ENCODE measurements at places on chromosomes 6 and 20.

GRCh38 chr6:105072798-105073199, 107.0 kb downstream of the POPDC3 start:
- DNase-seq = no peak

- no peak for DNase-seq
These were observed 19.5 kb downstream of the RNF24 start for GRCh38 chr20:3995749-3996320.

DNA sequence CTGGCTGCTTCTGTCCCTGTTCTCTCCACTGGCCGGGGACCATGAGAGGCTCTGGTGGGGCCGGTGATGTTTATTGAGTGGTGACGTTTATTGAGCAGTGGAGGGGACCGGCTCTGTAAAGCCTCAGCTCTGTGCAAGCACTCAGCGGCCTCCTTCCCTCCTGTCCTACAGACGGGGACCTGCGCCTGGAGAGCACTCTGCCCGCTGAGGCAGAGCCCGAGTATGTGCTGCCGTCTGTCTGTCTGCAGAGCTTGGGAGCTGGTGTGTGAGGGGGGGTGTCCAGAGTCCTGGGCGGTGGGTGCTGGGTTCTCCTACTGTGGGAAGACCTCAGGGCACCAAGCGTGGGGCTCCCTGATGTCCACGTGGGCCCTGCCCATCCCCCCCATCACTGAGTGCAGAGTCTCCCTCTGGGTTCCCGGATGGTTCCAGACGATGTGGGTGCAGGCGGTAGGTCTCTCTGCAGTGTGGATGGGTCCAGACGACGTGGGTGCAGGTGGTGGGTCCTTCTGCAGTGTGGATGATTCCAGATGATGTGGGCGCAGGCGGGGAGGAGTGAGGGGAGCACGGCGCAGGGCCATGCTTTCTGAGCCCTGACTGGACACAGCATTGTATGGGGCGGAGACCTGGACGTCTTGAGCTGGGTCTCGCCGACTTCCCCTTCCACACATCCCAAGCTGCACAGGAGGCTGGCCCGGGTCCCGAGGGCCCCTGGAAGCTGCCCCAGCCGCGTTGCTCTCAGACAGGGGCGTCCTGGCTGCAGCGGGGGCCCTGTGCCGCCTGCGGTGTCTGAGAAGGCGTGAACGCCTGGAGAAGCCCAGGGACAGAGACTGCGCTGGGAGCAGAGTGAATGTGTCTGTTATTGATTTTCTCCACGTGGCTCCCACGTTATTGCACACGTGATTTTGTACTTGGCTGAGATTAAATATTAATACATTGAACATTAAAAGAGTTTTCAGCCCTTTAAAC, 14.9 kb upstream of the BHLHE23 start:
- no peak for DNase-seq

GRCh38 chr6:53793318-53794136, 1.3 kb upstream of the LRRC1 start:
- DNase-seq = peak; percentile 22

DNA sequence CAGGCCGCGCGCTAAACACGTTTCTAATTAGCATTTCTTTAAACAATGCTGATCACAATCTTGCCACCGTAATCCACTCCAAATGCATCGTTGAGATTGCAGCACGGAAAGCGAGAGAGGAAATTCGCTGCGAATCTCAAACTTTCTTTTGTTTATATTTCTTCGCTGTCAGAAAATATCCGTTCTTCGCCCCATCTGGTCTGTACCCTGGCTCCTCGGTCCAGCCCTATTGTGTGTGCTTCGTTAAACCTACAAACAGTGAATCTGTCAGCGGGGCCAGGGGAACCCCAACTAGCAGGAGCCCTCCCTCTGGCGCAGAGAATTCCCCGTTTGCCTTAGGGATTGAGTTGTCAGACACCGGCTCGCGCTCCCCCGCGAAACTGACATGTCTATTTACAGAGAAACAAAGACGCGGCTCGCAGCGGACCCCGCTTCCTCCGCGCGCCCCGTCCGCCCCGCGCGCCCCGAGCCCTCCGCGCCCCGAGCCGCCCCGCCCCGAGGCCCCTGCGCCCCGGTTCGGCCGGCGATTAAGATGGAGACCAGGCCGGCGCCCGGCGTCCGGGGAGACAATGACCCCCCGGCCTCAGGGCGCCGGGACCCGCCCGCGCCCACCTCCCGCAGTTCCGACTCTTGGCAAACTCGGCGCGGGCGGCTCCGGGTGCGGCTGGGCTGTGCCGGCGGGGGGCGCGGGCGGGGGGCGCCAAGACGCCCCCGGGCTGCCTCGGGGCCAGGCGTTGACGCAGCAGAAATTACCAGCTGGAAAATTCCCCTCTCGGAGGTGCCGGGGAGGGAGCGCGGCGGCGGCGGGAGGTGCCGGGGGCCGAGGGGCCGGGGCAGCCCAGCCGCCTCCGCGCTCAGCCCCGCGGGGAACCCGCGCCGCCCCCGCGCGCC, 874 bp downstream of the ZBTB46 start:
- no peak for DNase-seq

GRCh38 chr6:125924169-125924568, 32.4 kb upstream of the HINT3 start:
- DNase-seq = no peak

DNA sequence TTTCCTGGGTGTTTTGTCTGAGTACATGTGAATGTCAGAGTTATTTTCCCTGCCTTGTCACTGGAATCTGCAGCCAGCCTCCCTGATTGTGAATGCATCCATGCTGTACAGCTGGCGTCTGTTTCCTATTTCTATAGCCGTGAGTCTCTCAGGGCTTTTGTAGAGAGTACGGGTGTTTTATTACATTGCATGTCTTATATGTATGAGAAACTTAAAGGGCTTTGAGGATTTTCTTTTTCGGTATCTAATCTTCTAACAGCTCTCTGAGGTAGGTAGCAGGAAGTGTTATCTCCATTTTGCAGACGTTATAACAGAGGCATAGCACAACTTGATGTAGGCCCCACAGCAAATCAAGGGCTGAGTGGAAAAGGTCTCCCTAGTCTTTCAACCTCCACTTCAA, 272.9 kb downstream of the PRL start:
- no peak for DNase-seq

DNA sequence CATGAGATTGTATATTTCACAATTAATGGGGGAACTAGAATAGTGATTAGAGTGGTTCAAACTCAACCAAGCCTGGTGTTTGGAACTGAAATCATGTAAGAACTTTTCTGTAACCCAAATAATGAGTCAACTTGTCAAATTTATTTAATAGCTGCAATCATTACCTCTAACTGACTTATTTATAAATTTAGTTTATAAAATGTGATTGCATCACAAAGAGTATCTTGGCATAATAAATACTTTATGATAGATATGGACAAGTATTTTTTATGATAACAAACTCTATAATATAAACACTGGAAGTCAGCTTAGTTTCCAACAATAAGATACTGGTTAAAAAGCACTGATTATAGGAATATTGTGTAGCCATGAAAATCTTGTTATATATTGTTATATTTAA, 319.1 kb downstream of the RIMS1 start:
- DNase-seq = no peak

- DNase-seq = no peak
These were observed 54.8 kb upstream of the MAP7 start for GRCh38 chr6:136604928-136605510.

GRCh38 chr6:30981942-30982772, 1.4 kb upstream of the MUC21 start:
- no peak for DNase-seq

GRCh38 chr20:22583773-22584521, 425 bp downstream of the FOXA2 start:
- DNase-seq = no peak

GRCh38 chr20:64244870-64245603, 10.5 kb upstream of the PCMTD2 start:
- no peak for DNase-seq

- DNase-seq = no peak
These were observed 95.5 kb upstream of the VGLL2 start for GRCh38 chr6:117169781-117170281.

- no peak for DNase-seq
These were observed 75.2 kb downstream of the SLC16A10 start for GRCh38 chr6:111162504-111162903.

DNA sequence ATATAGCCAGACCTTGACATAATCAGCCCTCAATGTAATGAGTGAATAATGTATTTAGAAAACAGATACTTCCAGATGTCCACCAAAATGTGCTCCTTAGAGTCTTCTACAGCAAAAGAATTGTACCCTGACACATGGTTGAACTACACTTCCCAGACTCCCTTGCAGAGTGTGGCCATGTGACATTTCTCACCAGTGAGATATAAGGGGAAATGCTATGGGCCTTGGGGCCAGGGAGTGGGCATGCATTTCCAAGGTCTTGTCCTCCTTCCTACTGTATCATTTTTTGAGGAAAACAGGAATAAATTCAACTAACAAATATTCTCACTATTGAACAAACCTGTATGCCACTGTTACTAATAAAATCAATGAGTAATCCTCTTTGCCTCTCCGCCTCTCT, 211.4 kb upstream of the SMLR1 start:
- DNase-seq = no peak

DNA sequence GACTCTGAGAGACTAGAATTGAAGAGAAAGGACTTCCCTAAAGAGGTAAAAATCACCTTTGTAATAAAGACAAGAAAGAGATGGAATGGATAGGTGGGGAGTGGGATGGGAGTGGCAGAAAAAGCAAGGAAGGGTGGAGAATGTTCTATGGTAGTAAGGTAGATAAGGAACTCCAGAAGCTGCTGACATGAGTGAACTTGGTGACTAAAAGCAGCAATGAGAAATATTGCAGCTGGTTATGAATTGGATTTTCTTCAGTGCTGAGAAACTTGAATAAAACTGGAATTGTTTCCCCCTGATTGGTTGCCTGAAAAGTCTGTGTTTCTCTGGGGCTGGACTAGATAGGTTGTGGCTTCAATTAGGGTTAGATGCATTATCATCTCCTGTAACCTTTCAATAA, 15.7 kb upstream of the DTNBP1 start:
- DNase-seq = no peak

- no peak for DNase-seq
These were observed at the start of gene SLC23A2 for GRCh38 chr20:5001174-5002076. Gene SLC23A2, minus strand, starts transcription at chr20:5001510. Its CDS starts 68,948 bp downstream, at chr20:4932562.

- no peak for DNase-seq
These were observed 144.6 kb downstream of the LRFN2 start for GRCh38 chr6:40442591-40442990.

- no peak for DNase-seq
These were observed 590.9 kb upstream of the NRSN1 start for GRCh38 chr6:23535101-23535500.

- no peak for DNase-seq
These were observed 1.3 kb upstream of the UNC5CL start for GRCh38 chr6:41040101-41040939.

GRCh38 chr6:162750776-162751175, 23.0 kb downstream of the PACRG start:
- DNase-seq = no peak

GRCh38 chr6:165506657-165507056, 156.4 kb downstream of the PDE10A start:
- no peak for DNase-seq

DNA sequence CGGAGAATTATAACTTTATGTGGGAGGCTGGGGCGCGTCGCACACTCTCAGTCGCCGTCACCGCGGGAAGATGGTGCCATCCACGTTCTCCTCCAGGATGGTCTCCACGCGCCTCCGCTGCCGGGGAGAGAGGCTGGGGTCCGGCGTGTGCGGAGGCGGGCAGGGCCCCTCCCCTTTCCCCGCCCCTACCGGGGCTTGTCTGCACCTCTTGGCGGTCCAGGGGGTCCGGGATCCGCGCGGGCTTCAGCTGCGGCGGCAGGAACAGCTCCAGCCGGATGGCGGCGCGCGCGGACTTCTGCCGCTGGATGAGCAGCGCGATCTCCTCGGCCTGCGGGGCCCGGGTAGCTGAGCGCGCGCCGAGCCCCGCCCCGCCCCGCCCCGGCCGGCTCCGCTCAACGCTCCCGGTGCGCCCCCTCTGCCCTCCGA, 807 bp downstream of the LKAAEAR1 start:
- no peak for DNase-seq

- DNase-seq = no peak
These were observed 362.2 kb downstream of the C6orf118 start for GRCh38 chr6:164947164-164947563.

DNA sequence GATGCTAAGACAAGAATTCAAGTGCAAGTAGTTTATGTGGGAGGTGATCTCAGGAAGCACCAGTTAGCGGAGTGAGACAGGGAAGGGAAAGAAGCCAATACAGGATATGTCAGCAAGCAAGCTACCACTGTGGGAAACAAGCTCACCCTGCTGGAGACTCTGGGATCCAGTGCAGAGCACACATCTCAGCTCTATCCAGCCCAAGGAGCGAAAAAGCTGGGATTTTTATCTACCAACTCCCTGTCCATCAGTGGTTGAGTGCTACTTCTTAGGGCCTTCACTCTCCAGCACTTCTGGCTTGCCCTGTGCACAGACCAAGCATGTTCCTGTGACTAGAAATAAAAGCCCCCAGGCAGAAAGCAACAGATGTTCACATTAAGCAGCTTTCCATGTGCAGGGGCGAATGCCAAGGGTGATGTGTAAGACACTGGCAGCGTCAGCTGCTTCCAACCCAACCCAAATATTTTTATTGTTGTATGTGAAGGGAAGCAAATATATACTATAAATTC, 10.8 kb upstream of the RNF24 start:
- peak; percentile 79 for DNase-seq

DNA sequence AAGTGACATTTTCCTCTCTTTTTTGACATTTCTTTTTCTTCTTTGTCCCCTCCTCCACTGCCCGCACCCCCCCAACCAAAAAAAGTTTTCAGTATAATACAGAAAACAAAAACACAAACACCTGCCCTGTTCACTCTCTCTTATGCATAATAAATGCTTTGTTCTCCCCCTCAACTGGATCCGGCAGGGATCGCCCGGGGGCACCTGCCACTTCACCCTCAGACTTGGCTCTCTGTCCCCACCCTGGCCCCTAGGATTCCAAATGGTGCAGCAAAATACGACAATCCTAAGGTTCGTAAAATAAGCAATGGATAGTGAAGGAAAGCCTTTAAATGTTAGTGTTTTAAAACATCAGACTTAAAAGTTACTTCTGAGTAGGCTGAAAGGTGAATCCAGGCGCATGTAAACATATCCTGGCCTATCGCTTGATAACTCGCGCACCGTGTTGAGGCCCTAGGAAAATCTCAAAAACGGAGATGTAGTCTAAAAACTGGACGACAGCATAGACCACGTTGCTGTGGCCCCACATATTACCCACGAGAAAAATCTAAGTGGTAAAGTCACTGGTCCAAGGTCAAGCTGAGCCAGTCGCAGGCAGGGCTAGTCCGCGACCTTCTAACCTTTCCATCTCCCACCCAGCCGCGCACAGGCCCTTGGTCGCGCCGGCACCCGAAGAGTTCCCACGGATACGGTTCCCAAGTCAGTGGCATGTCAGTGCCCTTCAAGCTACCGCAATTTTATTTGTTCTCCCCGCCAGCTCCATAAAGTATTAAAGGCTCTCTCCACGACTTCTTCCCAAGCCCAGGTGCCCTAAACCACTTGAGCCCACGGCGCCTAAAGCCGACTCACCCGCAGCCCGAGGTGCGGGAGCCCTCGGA, 130.8 kb downstream of the OGFRL1 start:
- no peak for DNase-seq

DNA sequence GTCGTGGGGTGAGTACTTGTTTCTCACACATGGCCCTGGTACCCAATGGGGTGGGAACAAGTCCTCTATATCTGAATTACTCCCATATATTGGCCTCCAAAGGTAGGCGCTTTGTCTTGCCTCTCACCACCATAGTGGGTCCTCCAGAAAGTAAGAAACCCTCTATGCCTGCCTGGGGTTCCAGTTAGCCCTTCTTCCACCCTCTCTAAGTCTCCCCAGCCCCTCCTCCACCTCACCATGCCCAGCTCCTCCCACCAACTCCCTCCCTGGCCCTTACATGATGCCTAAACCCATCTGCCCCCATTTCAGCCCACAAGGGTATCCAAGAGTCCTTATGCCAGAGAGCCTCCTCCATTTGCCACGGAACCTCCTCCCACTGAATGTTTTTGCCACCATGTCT, 884 bp downstream of the TSPO2 start:
- no peak for DNase-seq
